ENCODE measurements at places on chromosomes 16 and 17.

DNA sequence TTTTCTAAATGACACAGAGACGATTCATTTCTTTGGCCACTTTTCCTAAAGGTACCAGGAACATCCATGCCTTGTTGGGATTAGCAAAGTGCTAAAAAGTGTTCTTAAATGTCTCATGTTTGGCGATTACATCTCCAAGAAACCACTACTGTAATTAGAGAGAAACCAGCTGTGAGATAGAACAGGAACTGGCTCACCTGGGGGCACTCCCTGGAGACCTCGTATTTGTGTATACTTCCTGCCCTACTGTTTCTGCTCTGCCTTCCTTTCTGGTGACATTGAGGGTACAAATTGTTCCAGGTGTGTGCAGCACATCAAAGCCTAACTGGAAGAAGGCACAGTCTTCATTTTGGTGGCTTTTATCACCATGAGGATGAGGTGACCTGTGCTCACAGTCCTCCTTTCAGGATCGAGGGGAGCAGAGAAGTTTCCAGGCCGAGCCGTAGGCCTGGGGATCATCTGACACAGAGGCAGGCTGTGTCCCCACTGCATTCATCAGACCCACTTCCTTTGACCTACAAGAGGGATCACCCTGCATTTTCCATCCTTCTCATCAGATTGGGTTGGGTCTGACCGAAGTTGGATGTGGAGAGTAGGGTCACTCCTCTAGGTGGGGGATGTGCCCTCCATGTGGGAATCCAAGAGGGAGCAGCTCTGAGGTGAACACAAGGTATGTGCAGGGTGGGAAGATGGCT is 23.7 kb downstream of the CCL4 start:
- no peak for DNase-seq
- H3K27me3 ChIP-seq, result peaks cover 2% of the 10 kb centered on the region
- H3K27ac ChIP-seq, result no peak overlapping the region
- peaks cover 3% of the 10 kb centered on the region for H3K4me1 ChIP-seq

GRCh38 chr16:56753410-56753809 is 23.5 kb downstream of the NUP93 start:
- no peaks in the 10 kb centered on the region for H3K27me3 ChIP-seq
- no peak overlapping the region for H3K4me3 ChIP-seq
- no peaks in the 10 kb centered on the region for H3K4me1 ChIP-seq
- peaks cover 40% of the 10 kb centered on the region for H3K36me3 ChIP-seq

- H3K36me3 ChIP-seq, result no peaks in the 10 kb centered on the region
- H3K4me1 ChIP-seq, result no peaks in the 10 kb centered on the region
- no peaks in the 10 kb centered on the region for H3K27me3 ChIP-seq
- DNase-seq, result no peak
These were observed 34.4 kb downstream of the PECAM1 start for GRCh38 chr17:64356304-64356686.

- no peak overlapping the region for H3K4me3 ChIP-seq
- H3K27ac ChIP-seq, result no peak overlapping the region
- H3K36me3 ChIP-seq, result no peaks in the 10 kb centered on the region
- H3K4me1 ChIP-seq, result peaks cover 4% of the 10 kb centered on the region
- H3K27me3 ChIP-seq, result peaks cover 52% of the 10 kb centered on the region
These were observed 3.8 kb upstream of the PRSS33 start for GRCh38 chr16:2791174-2791573.

- H3K4me1 ChIP-seq, result peaks cover 41% of the 10 kb centered on the region
- peak overlapping the region; percentile 86 for H3K27ac ChIP-seq
- peak overlapping the region; percentile 83 for H3K4me3 ChIP-seq
- no peaks in the 10 kb centered on the region for H3K27me3 ChIP-seq
These were observed 137.1 kb upstream of the AXIN2 start for GRCh38 chr17:65698381-65699061.

DNA sequence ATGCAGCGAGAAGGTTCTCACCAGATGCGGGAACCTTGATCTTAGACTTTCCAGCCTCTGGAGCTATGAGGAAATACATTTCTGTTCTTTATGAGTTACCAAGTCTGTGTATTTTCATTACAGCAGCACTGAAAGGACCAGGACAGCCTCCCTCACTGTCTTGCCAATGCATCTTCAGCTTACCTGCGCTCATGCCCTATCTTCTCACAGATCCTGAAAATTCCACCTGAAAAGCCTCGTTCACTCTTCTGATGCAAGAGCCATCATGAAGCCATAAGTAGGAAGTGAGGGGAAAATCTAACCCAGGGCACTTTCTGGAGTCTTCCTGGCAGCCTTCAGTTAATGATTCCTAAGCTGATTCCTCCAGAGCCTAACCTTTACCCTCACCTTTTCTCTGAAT is 194.0 kb downstream of the SALL1 start:
- no peak overlapping the region for H3K27ac ChIP-seq
- H3K4me3 ChIP-seq, result no peak overlapping the region
- H3K4me1 ChIP-seq, result no peaks in the 10 kb centered on the region
- H3K36me3 ChIP-seq, result no peaks in the 10 kb centered on the region

GRCh38 chr16:48918520-48919258 is 308.7 kb upstream of the N4BP1 start:
- H3K4me1 ChIP-seq, result peaks cover under 1% of the 10 kb centered on the region
- peaks cover 22% of the 10 kb centered on the region for H3K27me3 ChIP-seq
- no peak for DNase-seq

- H3K27ac ChIP-seq, result no peak overlapping the region
These were observed 68.8 kb downstream of the ABCA8 start for GRCh38 chr17:68886401-68886800.

GRCh38 chr17:28911411-28912045 is 8.6 kb upstream of the DHRS13 start:
- H3K4me1 ChIP-seq, result peaks cover 10% of the 10 kb centered on the region
- peaks cover 27% of the 10 kb centered on the region for H3K36me3 ChIP-seq
- H3K27ac ChIP-seq, result no peak overlapping the region
- no peaks in the 10 kb centered on the region for H3K27me3 ChIP-seq
- H3K4me3 ChIP-seq, result no peak overlapping the region

GRCh38 chr16:88651276-88651988 is 579 bp upstream of the CYBA start:
- no peaks in the 10 kb centered on the region for H3K36me3 ChIP-seq
- peak overlapping the region; percentile 78 for H3K4me3 ChIP-seq
- H3K27ac ChIP-seq, result no peak overlapping the region
- DNase-seq, result no peak
- H3K4me1 ChIP-seq, result peaks cover 15% of the 10 kb centered on the region

DNA sequence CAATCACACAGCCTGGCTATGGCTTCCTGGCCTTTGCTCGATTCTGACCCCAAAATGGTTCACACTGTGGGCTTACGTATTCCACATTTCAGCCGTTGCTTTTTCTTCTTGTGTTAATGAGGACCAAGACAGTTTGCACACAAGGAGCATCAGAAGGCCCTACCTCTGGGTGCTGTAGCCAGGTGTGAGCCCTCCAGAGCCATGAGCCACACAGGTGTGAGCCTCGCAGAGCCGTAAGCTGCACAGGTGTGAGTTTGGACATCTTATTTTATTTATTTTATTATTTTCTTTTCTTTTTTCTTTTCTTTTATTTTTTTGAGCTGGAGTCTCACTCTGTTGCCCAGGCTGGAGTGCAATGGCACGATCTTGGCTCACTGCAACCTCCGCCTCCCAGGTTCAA is 70.6 kb downstream of the LMF1 start:
- no peak overlapping the region for H3K27ac ChIP-seq
- peaks cover 25% of the 10 kb centered on the region for H3K4me1 ChIP-seq
- no peak overlapping the region for H3K4me3 ChIP-seq

DNA sequence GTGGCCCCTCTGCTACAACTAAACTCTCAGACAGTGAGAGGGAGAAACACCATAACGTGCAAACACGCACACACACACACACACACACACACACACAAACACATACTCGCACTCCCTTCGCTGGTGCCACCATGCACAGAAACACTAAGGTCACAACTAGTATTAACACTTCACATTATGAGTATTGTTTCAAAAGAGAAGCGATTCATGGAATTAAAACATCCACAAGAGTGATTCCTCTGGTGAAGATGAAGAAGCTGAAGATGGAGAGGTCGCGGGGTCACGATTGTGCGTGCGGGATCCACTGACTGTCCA is 7.1 kb upstream of the GHDC start:
- DNase-seq, result no peak
- no peaks in the 10 kb centered on the region for H3K27me3 ChIP-seq
- peaks cover 5% of the 10 kb centered on the region for H3K4me1 ChIP-seq
- H3K36me3 ChIP-seq, result peaks cover 3% of the 10 kb centered on the region
- H3K4me3 ChIP-seq, result no peak overlapping the region

DNA sequence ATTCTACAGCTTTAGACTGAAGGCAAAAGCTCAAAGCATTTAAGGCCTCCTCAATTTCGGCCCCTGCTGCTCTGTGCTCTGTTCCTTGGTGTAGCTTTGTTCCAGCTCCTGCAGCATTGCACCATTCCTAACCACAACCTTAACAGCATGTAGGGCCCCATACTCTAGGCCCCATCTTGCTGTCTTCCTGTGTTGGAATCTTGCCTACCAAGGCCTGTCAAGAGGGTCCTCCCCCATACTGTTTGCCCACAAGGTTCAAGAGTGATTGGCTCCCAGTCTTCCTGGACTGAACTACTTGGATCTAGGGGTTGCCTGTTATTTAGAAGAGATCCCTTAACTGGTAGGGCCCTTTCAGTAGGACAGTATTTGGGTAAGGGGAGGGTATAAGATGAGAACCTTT is 26.8 kb downstream of the TRPV2 start:
- peaks cover 71% of the 10 kb centered on the region for H3K4me1 ChIP-seq
- H3K36me3 ChIP-seq, result peaks cover 36% of the 10 kb centered on the region
- peak overlapping the region; percentile 99 for H3K4me3 ChIP-seq
- no peak for DNase-seq
- H3K27ac ChIP-seq, result peak overlapping the region; percentile 73
- peaks cover 10% of the 10 kb centered on the region for H3K27me3 ChIP-seq

DNA sequence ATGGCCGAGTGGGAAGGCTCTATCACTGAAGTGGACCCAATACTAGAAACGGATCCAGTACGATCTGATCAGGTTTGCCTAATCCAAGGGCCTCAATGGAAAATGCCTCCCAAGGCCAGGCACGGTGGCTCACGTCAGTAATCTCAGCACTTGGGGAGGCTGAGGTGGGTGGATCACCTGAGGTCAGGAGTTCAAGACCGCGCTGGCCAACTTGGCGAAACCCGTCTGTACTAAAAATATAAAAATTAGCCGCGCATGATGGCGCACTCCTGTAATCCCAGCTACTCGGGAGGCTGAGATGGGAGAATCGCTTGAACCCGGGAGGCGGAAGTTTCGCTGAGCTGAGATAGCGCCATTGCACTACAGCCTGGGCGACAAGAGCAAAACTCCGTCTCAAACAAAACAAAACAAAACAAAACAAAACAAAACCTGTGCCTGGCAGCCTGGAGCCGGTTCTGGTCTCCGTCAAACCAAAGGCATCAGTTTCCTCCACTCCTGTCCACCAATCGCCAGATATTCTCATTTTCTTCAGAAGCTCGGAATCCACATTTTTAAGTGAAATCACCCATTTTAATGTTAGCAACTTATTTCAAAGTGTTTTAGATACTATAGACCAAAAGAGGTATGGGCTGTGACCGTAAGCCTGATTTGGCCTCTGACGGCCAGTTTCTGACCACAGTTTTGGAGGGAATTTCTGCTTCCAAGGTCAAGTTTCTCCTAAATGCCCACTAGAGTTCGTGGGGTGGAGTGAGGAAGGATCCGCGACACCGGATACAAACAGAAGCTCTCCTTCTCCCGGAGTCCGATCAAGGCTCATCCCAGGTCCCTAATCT is 664 bp downstream of the NQO1 start:
- peak overlapping the region; percentile 98 for H3K4me3 ChIP-seq
- H3K27me3 ChIP-seq, result no peaks in the 10 kb centered on the region
- H3K36me3 ChIP-seq, result no peaks in the 10 kb centered on the region
- peaks cover 60% of the 10 kb centered on the region for H3K4me1 ChIP-seq
- peak overlapping the region; percentile 100 for H3K27ac ChIP-seq
- DNase-seq, result no peak

- H3K4me1 ChIP-seq, result peaks cover 24% of the 10 kb centered on the region
- peak overlapping the region; percentile 50 for H3K27ac ChIP-seq
- no peak overlapping the region for H3K4me3 ChIP-seq
- no peaks in the 10 kb centered on the region for H3K36me3 ChIP-seq
- peaks cover 4% of the 10 kb centered on the region for H3K27me3 ChIP-seq
These were observed 16.3 kb downstream of the LRRC3C start for GRCh38 chr17:39943702-39944392.

- H3K4me3 ChIP-seq, result no peak overlapping the region
- no peak overlapping the region for H3K27ac ChIP-seq
- no peaks in the 10 kb centered on the region for H3K27me3 ChIP-seq
- H3K4me1 ChIP-seq, result no peaks in the 10 kb centered on the region
These were observed 39.6 kb upstream of the MLYCD start for GRCh38 chr16:83859265-83859664.

- DNase-seq, result peak; percentile 70
- no peaks in the 10 kb centered on the region for H3K36me3 ChIP-seq
- peaks cover 16% of the 10 kb centered on the region for H3K4me1 ChIP-seq
These were observed 2.2 kb downstream of the DPEP1 start for GRCh38 chr16:89615596-89616090.

GRCh38 chr17:77291591-77292386 is 151.0 kb downstream of the SEC14L1 start:
- H3K4me3 ChIP-seq, result no peak overlapping the region
- no peaks in the 10 kb centered on the region for H3K4me1 ChIP-seq
- no peak for DNase-seq
- no peaks in the 10 kb centered on the region for H3K27me3 ChIP-seq

DNA sequence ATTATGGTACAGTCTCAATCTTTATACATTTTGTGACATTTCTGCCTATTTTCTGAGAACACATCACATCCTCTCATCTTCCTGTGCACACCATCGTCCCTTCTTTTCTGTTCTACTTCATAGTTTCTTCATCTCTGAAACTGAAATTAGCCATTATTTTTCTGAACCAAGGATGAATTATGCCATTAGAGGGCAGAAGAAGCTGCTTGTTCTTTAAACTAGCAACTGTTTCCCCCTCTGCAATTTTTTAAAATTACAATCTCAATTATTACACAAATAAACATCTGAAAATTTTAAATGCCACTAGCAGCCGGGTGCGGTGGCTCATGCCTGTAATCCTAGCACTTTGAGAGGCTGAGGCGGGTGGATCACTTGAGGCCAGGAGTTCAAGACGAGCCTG is 41.3 kb downstream of the RBBP6 start:
- H3K27ac ChIP-seq, result no peak overlapping the region
- H3K4me3 ChIP-seq, result no peak overlapping the region
- peaks cover 7% of the 10 kb centered on the region for H3K36me3 ChIP-seq

DNA sequence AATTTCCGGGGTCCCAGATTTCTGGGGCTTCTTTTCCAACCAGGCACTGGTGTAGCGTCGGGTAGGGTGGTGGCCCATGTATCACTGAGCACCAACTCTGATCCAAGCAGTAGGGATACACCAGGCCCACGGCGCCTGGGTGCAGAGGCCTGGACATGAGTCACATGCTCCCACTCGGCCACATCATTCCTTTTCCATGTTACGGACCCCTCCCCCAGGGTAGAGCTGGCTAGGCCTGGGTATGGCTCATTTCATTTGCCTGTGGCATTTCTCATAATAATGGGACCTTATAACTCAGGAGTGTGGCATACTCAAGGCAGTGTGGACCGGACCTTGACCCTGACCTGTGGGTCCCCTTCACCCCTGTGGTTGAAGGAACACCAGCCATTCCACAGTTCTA is 18.0 kb upstream of the NDRG4 start:
- DNase-seq, result no peak
- H3K36me3 ChIP-seq, result no peaks in the 10 kb centered on the region
- H3K4me1 ChIP-seq, result peaks cover 18% of the 10 kb centered on the region
- H3K27ac ChIP-seq, result no peak overlapping the region
- peaks cover 9% of the 10 kb centered on the region for H3K27me3 ChIP-seq

Data from neural crest cell (in vitro differentiated cells).